ENCODE measurements at places on chromosomes 11 and 22.

GRCh38 chr11:120168108-120168959 is 30.4 kb upstream of the TRIM29 start:
- DNase-seq, result no peak

DNA sequence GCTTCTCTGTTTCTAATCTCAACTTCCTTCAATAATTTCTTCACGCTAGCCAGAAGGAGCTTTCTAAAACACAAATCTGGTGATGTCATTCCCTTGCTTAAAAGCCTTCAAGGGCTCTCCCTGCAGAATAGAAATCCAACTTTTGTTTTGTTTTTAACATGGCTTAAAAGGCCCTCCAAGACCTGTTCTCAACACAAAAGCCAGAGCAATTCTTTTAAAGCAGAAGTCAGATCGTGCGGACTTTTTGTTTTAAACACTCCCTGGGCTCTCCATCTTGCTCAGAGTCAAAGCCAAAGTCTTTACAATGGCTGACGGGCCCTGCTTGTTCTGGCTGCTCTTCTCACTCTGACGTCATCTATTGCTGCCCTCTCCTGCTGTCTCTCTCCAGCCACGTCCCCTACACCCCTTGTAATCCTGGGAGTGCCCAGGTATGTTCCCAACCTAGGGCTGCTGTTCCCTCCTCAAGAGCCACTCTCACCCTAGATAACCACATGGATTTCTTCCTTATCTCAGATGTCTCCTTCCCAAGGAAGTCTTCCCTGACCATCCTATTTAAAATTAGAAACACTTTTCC is 22.5 kb downstream of the TECTA start:
- DNase-seq, result no peak

DNA sequence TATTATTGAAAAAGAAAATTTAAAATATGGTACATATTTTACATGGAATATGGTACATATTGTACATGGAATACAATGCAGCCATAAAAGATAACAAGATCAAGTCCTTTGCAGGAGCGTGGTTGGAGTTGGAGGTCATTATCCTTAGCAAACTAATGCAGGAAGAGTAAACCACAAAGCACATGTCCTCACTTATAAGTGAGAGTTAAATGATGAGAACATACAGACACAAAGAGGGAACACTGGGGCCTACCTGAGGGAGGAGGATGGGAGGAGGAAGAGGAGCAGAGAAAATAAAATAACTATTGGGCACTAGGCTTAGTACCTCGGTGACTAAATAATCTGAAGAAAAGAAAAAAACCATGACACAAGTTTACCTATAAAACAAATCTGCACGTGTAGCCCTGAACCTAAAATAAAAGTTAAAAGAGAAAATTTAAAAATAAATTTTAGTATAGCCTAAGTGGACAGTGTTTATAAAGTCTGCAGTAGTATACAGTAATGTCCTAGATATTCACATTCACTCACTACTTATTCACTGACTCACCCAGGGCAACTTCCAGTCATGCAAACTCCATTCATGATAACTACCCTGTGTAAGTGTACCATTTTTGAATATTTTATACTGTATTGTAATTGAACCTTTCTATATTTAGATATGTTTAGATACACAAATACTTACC is 204.4 kb downstream of the FAM76B start:
- no peak for DNase-seq

GRCh38 chr22:46147471-46148267 is 2.7 kb upstream of the PPARA start:
- no peak for DNase-seq

GRCh38 chr22:18987765-18988164 is 51.7 kb upstream of the PRODH start:
- DNase-seq, result no peak

DNA sequence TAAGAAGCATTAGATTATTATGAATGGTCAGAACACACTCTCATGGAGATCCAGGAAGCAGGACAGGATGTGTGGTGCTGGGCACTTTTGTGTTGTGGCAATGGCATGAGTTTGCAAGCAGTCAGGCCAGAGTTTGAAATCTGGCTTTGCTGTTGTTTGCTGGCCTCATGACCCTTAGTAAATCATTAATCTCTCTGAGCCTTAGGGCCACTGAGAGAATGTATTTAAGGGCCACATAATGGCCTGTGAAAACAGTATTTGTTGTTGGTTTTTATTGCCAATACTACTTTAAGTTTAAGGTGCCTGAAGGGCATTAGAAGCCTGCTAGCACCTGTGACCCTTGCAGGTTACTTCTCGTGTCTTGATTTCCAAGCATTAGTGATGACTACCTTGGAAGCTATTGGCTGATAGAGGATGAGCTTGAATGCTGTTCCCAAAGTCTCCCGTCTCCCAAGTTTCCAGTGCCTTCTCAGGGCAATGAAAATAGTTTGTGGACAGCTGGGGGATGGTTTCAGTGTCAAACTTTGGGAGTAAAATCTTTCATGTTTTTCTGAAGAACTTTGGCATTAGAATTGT is 24.6 kb downstream of the STIM1 start:
- no peak for DNase-seq

GRCh38 chr22:31603081-31603525 is 58.9 kb downstream of the PISD start:
- DNase-seq, result no peak

DNA sequence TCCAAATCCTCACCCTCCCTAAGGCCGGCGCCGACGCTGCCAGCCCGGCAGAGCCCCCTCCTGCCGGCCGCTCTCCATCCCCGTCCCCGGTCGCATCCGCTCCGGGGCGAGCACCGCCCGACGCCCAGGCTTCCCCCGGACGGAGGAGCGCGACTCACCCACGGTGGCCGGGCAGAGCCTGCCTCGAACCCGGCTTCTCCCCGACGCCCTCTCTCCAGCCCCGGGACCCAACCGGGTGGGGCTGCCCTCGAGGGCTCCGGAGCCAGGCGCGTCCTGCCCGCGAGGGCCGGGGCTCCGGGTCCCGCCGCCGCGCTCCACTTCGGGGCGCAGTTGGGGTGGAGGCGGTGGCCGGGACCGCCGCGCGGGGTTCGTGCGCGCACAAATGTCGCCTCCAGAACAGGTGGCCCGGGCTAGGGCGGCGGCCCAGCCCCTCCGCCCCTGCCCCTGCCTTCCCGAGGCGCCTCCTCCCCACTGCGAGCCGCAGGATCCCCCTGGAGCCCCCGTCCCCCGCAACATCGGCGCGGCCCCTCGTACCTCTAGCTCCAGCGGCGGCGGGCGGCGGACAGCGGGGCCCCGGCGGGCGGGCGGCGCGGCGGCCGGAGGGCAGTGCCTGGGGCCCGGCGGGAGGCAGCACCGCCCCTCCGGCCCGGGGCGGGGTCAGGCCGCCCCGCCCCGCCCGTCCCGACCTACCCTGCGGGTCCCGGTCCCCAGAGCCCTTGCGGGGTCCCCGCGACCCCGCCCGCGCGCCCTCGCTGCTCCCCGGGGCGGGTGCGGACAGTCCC is at the start of gene A4GALT:
TSS of gene A4GALT (minus strand) at position 608 of the 782 bp plus-strand sequence. CDS start 26,919 bp downstream, outside the sequence.
- no peak for DNase-seq

DNA sequence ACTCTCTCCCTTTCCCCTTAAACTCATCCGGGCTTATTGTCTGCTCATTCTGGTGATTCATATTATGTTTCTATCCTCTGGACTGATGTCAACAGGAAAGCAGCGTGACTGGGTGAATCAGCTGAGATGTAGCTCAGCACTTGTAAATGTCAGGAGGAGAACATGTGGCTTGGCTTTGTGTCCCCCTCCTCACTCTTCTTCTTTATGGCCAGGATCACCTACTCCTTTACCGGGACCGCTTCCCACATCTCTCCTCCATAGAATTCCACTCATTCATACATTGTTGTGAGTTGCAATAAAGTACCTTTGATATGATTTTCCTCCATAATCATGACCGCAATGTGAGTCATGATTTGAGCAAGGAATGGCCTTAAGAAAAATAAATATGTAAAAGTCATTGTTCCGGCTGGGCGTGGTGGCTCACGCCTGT is 15.8 kb upstream of the SYN3 start:
- DNase-seq, result no peak

DNA sequence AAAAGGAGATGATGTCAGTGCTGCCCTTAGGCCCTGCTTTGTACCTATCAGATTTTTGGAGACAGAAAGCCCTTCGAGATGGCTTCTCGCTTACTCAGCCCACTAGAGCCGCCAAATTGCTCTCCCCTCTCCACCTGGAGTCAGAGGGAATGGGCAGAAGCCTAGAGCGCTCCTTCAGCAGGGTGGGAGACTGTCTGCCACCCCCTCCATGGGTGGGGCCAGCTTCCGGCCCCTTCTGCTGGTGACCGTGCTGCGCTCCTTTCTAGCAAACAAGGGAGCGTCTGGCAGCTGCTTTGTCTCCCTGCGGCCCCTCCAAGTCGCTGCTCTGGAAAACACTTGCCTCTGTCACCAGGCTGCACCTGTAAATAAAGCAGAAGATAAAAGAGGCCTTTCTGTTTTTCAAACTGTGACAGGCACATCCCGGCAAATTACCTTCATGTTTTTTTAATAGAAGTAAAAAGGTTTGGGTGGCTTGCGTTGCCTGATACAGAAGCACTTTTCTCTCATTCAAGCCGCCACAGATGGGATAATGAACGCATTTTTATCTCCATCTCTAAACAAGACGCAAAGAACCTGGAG is 145.7 kb upstream of the NECTIN1 start:
- peak; percentile 45 for DNase-seq

DNA sequence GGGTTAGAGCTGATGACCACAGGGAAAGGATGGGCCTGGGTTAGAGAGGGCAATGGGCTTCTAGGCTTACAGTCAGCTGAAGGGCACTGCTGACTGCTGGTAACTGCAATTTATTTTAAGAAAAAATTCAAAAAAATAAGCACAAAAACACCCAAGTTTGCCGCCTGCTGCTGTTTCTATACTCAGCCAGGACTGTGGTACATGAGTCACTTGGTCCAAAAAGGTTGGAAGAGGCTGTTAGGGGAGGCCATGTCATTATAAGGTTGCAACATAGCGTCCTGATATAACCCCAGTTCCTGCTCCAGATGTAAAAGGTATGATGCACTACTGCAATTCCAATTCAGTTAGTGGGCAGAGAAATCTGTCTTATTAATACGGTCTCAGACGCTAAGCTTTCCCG is 98.9 kb downstream of the ETS1 start:
- no peak for DNase-seq
